ENCODE measurements at places on chromosomes 5 and 9.
A peak's percentile ranks its signal among the peaks of the same experiment; 100 is the strongest.

- DNase-seq = peak; percentile 40
Observed at GRCh38 chr5:178249191-178249989, 16.8 kb upstream of the PHYKPL start.

DNA sequence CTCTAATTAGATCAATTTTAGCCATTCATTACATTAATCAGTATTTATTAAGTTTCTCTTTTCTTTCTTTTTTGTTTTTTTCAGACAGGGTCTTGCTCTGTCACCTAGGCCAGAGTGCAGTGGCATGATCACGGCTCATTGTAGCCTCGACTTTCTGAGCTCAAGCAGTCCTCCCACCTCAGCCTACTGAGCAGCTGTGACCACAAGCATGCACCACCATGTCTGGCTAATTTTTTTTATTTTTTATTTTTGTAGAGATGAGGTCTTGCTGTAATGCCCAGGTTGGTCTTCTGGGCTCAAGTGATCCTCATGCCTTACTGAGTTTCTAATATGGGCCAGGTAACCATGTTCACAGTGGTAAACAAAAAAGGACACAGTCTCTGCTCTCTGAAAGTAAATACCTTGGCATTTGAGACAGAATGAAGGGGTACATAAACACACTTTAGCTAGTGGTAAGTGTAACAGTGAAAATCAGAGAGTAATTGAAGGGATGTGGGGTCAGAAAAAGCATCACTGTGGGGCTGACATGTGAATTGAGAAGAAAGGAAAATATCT, 336.3 kb downstream of the ADGRV1 start:
- no peak for DNase-seq

GRCh38 chr5:120088836-120089235, 375.3 kb upstream of the PRR16 start:
- no peak for DNase-seq

- DNase-seq = no peak
Observed at GRCh38 chr9:126695701-126696400, 82.1 kb downstream of the LMX1B start.

DNA sequence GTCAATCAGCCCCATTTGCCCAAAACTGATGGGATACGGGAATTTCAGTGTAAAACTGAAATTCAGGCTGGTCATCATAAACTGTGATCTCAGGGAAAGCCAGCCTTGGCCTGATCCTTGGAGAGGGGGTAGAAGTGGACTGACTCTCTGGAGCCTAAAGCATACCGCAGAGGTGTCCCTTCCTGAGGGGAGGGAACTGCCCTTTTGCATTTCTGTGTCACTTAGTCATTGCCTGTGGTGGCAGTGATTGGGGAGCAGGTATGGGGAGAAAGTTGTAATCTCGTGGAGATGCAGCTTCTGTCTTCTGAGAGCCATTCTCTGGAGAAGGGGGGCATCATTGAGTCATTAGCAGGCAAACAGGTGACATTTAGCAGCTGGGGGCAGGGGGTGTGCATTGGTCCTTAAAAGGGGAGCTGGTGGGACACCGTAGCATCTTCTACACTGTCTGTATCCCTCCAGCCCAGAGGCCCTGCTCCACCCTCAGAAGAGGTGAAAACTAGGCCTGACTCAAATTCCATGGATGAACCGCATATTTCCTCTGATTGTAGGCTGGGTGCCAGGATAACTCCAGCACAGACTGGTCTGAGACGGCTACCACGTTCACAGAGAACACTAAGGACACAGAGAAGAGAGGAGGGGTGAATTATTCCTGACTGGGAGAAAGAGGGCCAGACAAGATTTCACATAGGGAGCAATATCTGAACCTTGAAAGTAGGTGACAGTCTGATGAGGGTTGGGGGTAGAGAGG, 143.3 kb downstream of the SEC61B start:
- no peak for DNase-seq

GRCh38 chr5:144009116-144009515, 161.3 kb downstream of the YIPF5 start:
- DNase-seq = no peak

- DNase-seq = no peak
Observed at GRCh38 chr5:12883395-12883794, 979.1 kb upstream of the CTNND2 start.

GRCh38 chr5:10932426-10932825, 171.4 kb upstream of the DAP start:
- DNase-seq = no peak

DNA sequence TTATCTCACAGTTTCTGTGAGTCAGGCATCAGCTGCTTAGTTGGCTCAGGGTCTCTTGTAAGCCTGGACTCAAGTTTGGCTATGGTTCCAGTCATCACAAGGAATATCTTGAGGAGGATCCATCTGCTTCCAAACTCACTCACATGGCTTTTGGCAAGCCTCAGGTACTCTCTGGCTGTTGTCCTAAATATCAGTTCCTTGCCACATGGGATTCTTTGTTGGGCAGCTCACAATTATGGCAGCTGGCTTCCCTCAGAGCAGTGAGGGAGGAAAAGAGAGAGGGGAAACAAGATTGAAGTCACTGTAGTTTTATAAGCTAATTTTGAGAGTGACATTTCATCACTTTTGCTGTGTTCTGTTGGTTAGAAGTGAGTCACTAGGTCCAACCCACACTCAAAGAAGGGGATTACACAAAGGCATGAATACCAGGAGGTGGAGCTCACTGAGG, 144.5 kb downstream of the GCNT1 start:
- DNase-seq = peak; percentile 20

Data from activated T-cell treated with anti-CD3 and anti-CD28 coated beads, Interleukin-2, amount 50 U/mL, for 48 hours (primary cell).